ENCODE measurements at places on chromosomes 2 and 18.
A peak's percentile ranks its signal among the peaks of the same experiment; 100 is the strongest.

GRCh38 chr2:887639-888038 is 63.0 kb upstream of the SNTG2 start:
- DNase-seq = no peak

DNA sequence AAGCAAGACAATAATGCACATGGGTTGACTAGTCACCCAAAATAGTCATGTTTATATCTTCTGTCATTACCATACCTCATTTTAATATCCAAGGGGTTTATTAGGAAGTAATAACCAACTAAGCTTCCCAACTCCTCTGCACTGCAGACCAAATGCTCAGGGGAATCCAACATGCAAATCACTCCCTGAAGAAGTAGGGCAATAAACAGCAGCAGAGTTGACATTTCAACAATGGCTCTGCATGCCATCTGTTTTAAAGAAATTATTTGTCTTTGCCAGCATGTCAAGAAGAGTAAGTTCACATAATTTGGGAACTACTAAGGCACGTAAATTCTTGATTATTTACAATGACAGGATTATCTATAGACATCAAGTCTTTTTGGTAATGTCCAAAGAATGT is 84.4 kb upstream of the LYPD1 start:
- no peak for DNase-seq

DNA sequence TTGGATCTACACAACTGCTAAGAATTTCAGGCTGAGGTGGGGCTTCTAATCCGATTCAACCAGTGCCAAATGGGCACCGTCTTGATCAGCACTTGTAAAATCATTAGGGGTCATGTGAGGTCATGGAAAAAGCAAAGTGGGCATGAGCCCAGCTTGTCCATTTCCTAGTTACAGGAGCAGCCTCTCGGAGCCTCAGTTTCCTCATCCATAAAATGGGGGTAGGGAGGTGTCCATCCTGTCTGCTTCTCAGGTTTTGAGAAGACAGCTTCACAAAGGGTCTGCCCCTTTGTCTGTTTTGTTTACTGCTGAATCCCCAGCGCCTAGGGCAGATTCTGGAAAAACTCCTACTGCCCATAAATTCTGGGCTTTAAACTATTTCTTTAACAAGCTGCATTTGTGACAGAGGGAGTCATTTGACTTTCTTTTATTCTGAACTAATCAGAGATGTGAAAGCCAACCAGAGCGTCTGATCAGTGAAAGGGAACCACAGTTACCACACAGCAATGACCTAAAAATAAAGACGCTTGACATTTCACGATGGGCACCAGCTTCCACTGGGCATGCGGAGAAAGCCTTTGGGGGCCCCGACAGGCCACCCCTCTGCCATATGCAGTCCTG is 38.9 kb downstream of the DNMT3A start:
- DNase-seq = no peak

GRCh38 chr18:38575648-38576047 is 1010.0 kb upstream of the CELF4 start:
- DNase-seq = no peak

GRCh38 chr2:156331572-156332283 is 793 bp downstream of the NR4A2 start:
- peak; percentile 70 for DNase-seq

DNA sequence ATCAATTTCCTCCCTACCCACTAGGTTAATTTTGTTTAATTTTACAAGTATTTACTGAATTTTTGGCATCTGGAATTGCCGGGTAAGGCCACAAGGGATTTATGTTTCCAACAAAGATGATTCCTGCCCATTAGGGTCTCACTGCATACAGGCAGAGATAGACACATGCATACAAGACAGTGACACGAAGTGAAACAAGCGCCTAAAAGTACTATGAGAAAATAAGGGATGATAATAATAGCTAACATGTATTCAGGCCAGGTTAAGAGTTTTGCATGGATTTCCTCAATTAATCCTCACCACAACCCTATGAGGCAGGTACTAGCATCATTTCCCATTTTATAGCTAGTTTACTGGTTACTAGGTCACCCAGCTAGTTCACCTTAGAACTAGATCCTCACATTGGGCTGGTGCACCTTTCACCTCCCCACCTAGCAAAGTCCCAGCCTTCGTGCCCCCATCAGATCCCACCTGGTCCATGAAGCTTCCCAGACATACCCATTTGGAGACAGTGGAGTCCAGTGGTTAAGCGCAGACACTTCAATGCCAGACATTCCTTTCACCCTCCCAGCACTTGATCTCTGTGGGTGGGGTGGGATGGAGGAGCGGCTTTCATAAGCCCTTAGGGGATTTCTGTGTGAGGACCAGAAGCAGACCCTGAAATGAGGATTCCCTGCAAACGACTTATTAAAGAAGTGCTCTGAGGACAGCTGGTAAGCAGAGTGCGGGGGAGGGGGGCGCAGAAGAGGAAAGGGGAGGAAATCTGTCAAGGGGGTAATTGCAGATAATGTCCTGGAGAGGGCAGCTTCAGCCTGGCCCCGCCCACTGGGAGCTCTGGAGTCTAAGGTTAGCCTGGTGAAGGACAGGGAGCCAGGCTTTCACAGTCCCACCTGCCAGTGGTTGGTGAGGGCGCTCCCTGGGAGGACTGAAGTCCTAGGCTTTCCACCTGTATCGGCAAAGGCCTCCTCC is 5.8 kb upstream of the DGUOK start:
- no peak for DNase-seq

DNA sequence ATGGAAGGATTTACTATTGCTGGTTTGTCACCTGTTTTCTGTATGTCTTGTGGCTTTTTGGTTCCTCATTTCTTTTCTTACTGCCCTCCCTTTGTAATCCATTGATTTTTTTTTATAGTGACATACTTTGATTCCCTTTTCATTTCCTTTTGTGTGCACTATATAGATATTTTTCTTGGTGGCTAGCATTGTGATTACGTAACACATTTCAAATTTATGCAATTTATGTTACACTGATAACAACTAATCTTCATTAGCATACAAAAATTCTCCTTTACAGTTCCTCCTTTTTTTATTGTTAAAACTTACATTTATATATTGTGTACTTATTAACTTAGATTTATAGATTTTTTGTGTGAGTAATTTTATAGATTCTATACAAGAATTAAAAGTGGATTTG is 80.6 kb downstream of the OTX1 start:
- DNase-seq = no peak

DNA sequence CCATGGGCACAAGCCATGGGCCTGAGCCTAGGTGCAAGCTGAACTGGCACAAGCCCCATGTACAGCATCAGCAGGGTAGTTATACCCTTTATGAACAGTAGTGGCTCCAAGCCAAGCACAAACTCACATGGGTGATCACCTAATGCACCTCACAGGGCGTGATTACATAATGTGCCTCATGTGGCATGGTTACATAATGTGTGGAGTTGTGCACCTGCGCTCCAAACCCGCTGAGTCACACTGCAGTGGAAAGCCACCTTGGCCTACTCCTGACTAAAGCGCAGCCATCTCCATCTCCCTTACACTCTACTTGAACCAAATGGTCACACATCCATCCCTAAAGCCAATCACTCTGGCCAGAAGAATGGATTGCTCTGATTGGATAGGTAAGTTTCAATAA is 279.7 kb downstream of the MBD2 start:
- no peak for DNase-seq

DNA sequence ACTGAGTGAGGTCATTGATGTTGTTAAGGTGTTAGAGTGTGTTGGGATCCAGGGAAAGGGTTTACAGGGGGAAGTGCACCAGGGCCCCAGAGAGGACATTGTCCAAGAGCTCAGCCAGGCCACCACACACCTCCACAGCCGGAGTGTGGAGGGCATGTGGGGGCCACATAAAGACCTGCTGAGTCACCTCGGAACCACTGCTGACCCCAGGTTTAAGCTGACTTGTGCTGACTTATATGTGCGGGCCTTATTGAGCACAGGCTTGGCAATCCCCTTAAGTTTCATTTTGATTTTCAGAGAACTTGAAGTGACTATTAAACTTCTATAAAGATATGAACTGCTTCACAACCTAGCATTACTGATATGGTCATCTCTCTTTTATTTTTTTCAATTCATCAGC is 166.2 kb upstream of the MAP3K20 start:
- DNase-seq = no peak

DNA sequence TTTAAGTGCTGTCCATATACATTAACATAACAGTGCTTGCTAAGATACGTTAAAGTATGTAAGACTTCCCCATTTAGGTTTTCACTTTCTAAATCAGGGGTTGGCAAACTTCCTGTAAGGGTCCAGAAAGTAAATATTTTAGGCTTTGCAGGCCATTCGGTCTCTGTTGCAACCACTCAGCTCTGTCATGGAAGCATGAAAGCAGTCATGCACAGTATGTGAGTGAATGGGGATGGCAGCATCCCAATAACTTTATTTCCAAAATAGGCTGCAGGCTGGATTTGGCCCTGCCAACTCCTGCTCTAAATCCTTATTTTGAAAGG is 128.7 kb downstream of the PLA2R1 start:
- no peak for DNase-seq

DNA sequence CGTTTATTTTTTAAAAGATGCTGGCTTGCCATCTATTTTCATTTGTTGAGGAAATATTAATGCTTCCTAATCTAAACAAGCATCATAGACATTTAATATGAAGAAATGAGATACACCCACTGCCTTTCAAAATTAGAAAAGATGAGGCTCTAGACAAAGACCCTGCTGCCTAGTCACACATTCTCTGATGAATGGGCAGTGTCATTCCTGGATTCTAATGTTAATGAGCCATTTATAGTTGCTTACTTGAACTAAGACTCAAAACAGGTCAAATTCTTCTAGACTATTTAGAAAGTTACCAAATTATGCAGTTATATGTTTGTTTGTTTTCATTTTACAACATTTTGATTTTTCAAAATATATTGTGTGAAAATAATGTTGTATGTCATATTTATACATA is 237.6 kb downstream of the CDH7 start:
- DNase-seq = no peak

DNA sequence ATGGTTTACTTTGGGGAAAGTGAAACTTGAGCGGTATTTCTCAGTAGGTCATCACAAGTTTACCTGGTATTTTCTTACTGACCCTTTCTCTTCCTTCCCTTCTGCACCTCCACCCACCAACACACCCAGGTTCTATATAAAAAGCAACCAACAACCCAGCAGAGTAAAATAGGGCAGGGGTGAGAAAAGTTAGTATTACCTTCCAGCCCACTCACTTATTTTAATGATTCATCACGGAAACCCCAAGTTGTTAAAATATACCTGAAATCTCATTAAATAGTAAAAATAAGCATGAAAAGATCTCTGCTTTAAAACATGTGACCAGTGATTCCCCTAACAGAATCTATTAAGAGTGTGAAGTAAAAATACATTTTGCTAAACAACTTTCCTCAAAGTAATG is 306.1 kb downstream of the ZEB2 start:
- no peak for DNase-seq

DNA sequence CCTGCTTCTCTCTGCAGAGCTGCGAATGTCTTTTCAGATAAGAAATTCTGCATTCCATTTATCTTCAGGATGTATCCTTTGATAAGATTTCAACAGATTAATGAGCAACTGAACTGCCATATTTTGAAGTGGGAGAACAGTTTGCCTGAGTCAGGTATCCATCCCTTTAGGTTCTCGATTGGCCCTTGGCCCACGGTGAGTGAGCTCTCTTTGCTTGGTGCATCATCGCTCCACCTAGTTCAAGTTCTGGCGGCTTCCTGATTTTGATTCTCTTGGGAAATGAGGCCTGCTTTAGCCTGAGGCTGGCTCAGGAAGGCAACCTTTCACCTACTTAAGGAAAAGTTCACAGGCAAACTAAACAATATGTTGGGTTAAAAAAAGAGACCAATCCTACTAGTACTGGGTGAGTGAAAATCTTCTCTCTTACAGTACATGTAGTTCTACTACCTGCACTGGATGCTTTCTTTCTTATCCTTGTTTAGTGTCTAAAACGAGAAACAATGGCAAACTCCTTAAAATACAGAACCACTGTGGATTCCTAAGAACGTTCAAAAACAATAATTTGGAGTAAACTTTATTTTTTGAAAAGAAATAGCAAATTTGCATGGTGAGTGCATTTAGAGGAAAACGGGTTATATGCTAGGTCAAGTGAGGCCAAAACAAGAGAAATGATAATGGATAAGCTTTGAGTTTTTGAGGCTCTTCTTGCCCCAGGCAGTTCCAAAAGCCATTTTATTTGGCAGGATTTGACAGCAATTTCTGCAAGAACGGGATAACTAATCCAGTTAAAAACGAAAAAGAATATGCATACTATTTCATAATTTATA is 837 bp upstream of the ACSL3 start:
- peak; percentile 35 for DNase-seq

DNA sequence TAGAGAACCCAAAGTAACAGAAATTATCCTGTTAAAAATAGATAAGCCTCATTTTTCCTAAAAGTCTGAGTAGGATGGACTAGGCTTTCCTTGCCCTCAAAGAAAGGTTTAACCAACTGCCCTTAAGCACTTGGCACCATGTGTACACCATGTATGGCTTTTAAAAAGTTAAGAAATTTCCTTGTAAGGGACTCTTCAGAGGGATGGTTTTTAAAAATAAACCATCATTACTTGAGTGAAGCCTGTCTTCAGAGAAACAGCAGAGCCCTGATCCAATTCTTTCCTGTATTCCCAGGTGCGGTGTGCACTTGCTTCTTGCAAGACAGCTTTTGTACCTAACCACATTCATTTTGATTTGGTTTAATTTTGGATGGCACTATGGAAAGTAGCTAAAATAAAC is 1.1 kb upstream of the NEMP2 start:
- DNase-seq = no peak

- no peak for DNase-seq
Measured at GRCh38 chr18:31248783-31249521, 69.0 kb upstream of the DSG1 start.

- DNase-seq = peak; percentile 55
Measured at GRCh38 chr2:37324786-37325624, at the start of gene PRKD3. Gene PRKD3 (minus strand): TSS chr2:37324833. CDS start chr2:37316524, 8,309 bp downstream.

GRCh38 chr2:151252646-151253045 is 9.0 kb downstream of the RBM43 start:
- no peak for DNase-seq

- DNase-seq = no peak
Measured at GRCh38 chr2:142796161-142796560, 81.3 kb upstream of the KYNU start.

DNA sequence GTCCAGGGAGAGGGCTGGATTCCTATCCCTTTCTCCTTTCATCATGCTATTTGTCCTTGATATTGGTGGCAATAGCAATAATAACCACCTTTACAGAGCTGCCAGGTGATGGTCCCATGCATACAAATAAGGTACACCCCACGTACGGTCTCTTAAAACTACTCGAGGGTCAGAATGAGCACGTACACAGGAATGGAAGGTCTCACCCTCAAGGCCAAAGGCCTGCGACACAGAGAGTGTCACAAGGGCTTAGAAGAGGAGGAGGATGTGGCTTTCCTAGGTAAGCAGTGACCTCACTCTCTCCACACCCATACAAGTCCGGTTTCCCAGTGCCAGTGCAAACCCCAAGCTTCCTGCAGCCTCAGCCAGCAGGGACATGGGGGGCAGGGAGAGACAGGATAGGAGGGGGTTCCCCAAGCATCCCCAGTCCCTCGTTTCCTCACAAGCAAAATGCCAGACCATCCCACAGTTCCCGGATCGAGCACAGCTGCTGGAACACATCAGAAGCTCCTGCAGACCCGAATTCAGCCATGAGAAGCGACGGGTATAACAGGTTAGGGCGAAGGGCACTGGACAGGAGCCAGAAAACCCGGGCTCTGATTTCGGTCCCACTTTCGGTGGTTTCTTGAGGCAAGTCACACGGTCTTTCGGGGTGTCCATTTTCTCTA is 49.2 kb downstream of the PLB1 start:
- no peak for DNase-seq

GRCh38 chr2:241673797-241674725 is 12.6 kb downstream of the DTYMK start:
- no peak for DNase-seq
